Activated naive CD4-positive, alpha-beta T cell treated with anti-CD3 and anti-CD28 coated beads for 36 hours (primary cell): ENCODE measurements at places on chromosomes 2 and 18. TPM values are rescaled to one million over a fixed set of nuclear protein-coding genes. Genes with fewer than 3 reads are reported as not detected.

Gene MOGAT1
- not detected for total RNA-seq

Gene CLASP1
- total RNA-seq, result 47.3 TPM

DNA sequence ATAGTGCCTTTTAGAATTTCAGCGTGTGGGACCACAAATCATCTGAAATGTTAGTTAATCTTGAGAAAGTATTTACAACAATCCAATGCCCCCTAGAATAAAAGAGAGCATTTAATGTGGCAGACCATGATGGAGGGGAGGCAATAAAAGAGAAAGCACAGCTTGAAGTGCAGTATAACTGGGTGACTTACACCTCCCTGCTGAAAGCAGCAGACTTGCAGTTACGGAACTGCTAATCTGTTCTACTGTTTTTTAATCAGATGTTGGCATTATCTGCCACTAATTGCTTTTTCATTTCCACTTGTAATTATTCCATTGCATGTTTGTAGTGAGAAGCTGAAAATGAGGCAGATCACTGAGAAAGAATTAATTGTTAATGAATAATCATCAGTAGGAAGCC is 130.5 kb upstream of the ITGA4 start:
- DNase-seq, result no peak

- DNase-seq, result no peak
These were observed 127.6 kb downstream of the ALPK2 start for GRCh38 chr18:58501066-58501896.

Gene GLB1L
- total RNA-seq, result 2.1 TPM

GRCh38 chr18:3886575-3887322 is 436.8 kb downstream of the TGIF1 start:
- DNase-seq, result no peak

- DNase-seq, result no peak
These were observed 1185.6 kb upstream of the CELF4 start for GRCh38 chr18:38751211-38751610.

GRCh38 chr2:43005975-43006833 is 213.8 kb upstream of the HAAO start:
- no peak for DNase-seq

- DNase-seq, result no peak
These were observed 888 bp upstream of the TWSG1 start for GRCh38 chr18:9333441-9334328.
